Lower lobe of right lung (tissue), 2 donors: ENCODE measurements at places on chromosomes 16 and 17. TPM values are rescaled to one million over a fixed set of nuclear protein-coding genes. Genes with fewer than 3 reads are reported as not detected.

The GGA2 gene
- total RNA-seq = 204 TPM

The GRB2 gene
- total RNA-seq = 181 TPM

The RHBDL3 gene
- 0.18 TPM for total RNA-seq

The TP53TG3F gene
- total RNA-seq = not detected

The SECTM1 gene
- total RNA-seq = 44.5 TPM

The NOG gene
- 2.2 TPM for total RNA-seq

The DPEP2 gene
- 29.5 TPM for total RNA-seq

The TMEM186 gene
- 8.6 TPM for total RNA-seq

The KIF18B gene
- total RNA-seq = 0.89 TPM

The CCL4 gene
- total RNA-seq = 11.9 TPM

The NLRC5 gene
- total RNA-seq = 47.5 TPM

The MAPT gene
- 5.5 TPM for total RNA-seq

The C17orf50 gene
- not detected for total RNA-seq

The GDE1 gene
- 81.5 TPM for total RNA-seq

The SLC4A1 gene
- total RNA-seq = 0.83 TPM
